Activated CD4-positive, alpha-beta memory T cell treated with anti-CD3 and anti-CD28 coated beads, Interleukin-2, amount 10 ng/mL, durations not matched to agents 7 days and 5 days (primary cell): ENCODE measurements at places on chromosomes 1 and 21. TPM values are rescaled to one million over a fixed set of nuclear protein-coding genes. Genes with fewer than 3 reads are reported as not detected.
A peak's percentile ranks its signal among the peaks of the same experiment; 100 is the strongest.

The DNASE2B gene
- total RNA-seq, result not detected

DNA sequence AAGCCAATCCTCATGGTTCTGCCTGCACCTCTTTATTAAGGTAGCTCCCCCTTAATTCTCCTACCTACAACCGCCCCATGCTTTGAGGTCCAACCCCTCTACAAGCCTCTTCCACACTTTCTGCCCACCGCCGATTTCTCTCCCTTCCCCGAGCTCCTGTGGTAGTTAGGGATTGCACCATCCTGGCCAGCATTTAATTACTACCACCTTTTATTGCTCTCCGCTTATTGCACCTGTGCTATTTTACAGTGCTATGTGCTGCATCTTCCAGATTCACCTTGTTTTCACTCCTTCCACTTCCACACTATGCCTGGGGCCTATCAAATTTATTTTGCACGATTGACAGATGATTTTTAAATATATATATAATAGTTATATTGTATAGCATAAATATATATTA lies 29.3 kb upstream of the DNAJC11 start:
- no peak for DNase-seq

The CCDC27 gene
- not detected for total RNA-seq

- DNase-seq, result no peak
Measured at GRCh38 chr1:227951624-227952373, 4.1 kb upstream of the WNT9A start.

The FCER1G gene
- 1.1 TPM for total RNA-seq

- DNase-seq, result peak; percentile 92
Measured at GRCh38 chr1:161399257-161399998, 31.8 kb upstream of the CFAP126 start.

- DNase-seq, result no peak
Measured at GRCh38 chr1:5949085-5949760, 43.0 kb downstream of the NPHP4 start.

The CSF3R gene
- total RNA-seq, result 0.43 TPM

The RPE65 gene
- not detected for total RNA-seq

The GPR52 gene
- total RNA-seq, result 1.6 TPM

- no peak for DNase-seq
Measured at GRCh38 chr1:113779542-113779941, 20.3 kb upstream of the PHTF1 start.

- no peak for DNase-seq
Measured at GRCh38 chr1:169027607-169028320, 78.7 kb upstream of the ATP1B1 start.

The ZFYVE9 gene
- 0.35 TPM for total RNA-seq

DNA sequence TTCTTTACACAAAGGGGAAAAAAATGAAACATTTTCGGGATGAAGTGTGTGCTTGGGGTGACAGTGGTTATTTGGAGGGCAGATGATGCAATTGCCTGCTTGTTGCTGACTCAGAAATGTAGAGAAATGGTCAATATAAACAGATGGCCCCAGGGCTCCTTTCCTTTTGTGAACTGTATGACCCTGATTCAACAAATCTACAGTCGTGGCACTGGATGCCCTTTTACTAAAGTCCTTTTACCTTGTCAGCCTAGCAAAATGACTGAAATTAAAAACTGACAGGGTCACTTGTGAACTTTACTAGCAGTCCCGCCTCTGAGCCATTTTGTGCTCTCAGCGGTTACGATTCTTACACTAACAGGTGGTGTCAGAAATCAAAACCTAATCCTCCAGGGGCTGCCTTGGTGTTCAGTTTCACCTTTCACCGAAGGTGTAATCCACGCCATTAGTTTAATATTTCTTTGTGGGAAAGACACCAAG lies 49.8 kb downstream of the GREM2 start:
- DNase-seq, result no peak

DNA sequence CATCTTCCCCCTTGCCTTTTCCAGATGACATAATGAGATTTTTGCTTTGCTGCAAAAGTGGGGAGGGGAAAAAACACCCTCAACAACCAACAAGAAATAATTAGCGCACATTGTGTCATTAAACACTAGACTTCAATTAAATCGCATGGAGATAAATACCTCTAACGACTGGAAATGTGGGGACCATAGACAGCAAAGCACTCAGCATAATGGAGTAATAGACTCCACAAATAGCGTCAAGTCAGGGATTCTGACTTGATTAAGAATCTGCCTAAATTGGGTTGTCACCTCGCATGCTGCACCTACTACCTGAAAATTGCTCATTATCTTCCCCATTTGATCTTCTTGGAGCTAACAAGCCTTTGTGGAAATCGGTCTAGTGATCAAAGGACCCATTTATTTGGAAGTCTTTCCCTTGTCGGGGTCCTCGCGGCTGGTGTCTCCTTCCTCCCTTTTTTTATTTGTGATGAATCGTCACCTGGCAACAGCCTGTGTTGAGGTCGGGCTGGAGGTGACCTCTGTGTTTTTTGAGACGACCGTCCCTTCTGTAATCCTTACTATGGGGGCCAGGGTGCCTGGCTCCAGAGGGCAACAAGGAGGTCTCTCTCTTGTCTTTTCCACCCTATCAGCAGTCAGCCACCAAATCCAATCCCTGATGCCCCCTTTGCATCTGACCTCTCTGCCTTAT lies 75.3 kb upstream of the IGSF21 start:
- no peak for DNase-seq

GRCh38 chr1:211697356-211697755 lies 21.9 kb upstream of the NEK2 start:
- DNase-seq, result no peak

GRCh38 chr1:25743164-25744139 lies 56.5 kb upstream of the SELENON start:
- DNase-seq, result no peak

The SLC50A1 gene
- 52.6 TPM for total RNA-seq

The ITLN1 gene
- total RNA-seq, result not detected

GRCh38 chr1:15351310-15351709 lies 58.4 kb upstream of the EFHD2 start:
- DNase-seq, result no peak

GRCh38 chr1:203537806-203538464 lies 44.0 kb downstream of the OPTC start:
- DNase-seq, result no peak

The ODR4 gene
- total RNA-seq, result 10.8 TPM

- DNase-seq, result no peak
Measured at GRCh38 chr1:94143173-94143808, 22.3 kb upstream of the ABCA4 start.

- DNase-seq, result no peak
Measured at GRCh38 chr21:16550917-16551741, 821.3 kb downstream of the USP25 start.

GRCh38 chr1:52332411-52332810 lies 33.6 kb downstream of the CC2D1B start:
- DNase-seq, result no peak

The PRELP gene
- not detected for total RNA-seq

DNA sequence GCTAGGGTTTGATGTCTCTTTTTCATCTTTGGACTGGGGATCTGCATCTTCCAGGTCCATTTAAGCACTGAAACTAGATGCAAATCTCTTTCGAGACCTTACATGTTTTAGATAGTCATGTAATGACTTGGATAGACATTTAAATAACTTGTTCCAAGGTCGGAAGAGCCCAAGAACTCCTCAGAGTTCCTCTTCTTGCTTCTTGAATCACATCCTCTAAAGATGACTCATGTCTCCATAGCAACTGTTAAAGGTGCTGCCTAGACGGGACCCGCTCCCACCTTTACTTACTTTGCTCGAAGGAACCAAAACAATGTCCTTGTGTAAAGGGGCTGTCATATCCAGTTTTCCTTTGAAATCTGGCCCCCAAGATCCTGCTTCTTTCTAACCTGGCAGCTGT lies 130.0 kb downstream of the EDEM3 start:
- DNase-seq, result no peak

DNA sequence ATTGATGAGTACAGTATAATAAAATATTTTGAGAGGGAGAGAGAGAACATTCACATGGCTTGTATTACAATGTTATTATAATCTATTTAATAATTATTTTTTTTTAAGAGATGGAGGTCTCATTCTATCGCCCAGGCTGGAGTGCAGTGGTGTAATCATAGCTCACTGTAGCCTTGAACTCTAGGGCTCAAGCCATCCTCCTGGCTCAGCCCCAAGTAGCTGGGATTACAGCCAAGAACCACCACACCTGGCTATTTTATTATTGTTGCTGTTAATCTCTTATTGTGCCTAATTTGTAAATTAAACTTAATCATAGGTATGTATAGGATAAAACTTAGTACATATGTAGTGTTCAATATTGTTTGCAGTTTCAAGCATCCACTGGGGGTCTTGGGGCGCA lies 57.8 kb downstream of the HS2ST1 start:
- DNase-seq, result no peak

DNA sequence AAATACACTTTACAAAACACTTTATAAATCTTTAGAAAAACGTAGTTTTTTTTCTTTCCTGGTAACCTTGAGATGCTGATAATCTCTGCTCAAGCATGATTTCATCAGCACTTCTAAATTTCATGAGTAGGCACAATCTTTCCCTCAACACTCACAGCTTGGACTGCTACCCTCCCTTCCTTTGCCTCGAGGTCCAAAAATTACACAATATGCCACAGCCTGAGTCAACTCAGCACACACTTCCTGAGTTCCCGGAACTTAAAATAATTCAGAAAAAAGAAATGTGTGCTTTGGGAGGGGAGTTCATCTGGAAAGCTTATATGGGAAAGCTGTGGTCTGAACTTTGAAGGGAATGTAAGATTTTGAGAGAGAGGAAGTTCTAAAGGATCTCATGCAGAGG lies 5.9 kb downstream of the CLCA2 start:
- peak; percentile 33 for DNase-seq

GRCh38 chr21:25515484-25516405 lies 91.5 kb downstream of the MRPL39 start:
- DNase-seq, result no peak

- DNase-seq, result no peak
Measured at GRCh38 chr1:181905944-181906597, 155.4 kb downstream of the ZNF648 start.

DNA sequence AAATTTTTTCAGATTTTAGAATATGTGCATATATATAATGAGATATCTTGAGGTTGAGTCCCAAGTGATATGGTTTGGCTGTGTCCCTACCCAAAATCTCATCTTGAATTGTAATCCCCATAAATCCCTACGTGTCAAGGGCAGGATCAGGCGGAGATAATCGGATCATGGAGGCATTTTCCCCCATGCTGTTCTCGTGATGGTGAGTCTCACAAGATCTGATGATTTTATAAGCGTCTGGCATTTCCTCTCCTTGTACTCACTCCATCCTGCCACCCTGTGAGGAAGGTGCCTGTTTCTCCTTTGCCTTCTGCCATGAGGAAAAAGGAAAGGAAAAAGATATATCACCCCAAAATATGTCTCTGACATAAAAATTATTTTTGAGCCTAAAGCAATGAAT lies 64.6 kb downstream of the TOR3A start:
- no peak for DNase-seq

DNA sequence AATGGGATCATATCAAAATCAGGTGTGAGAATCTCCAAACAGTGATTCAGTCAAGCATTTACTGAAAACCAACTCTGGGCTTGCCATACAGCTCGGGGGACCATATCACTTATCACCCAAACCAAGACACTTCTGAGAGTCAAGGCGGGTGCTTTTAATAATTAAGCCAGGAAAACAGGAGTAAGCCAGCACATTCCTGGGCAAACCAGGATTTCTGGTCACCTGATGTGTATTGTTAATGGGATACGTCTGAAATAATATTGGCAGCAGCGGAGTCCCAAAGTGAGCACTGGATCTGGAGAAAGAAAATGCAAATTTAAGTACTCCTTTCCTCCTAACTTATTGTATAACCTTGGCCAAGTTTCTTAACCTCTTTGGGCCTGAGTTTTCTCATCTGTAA lies 17.6 kb downstream of the OSCP1 start:
- no peak for DNase-seq

DNA sequence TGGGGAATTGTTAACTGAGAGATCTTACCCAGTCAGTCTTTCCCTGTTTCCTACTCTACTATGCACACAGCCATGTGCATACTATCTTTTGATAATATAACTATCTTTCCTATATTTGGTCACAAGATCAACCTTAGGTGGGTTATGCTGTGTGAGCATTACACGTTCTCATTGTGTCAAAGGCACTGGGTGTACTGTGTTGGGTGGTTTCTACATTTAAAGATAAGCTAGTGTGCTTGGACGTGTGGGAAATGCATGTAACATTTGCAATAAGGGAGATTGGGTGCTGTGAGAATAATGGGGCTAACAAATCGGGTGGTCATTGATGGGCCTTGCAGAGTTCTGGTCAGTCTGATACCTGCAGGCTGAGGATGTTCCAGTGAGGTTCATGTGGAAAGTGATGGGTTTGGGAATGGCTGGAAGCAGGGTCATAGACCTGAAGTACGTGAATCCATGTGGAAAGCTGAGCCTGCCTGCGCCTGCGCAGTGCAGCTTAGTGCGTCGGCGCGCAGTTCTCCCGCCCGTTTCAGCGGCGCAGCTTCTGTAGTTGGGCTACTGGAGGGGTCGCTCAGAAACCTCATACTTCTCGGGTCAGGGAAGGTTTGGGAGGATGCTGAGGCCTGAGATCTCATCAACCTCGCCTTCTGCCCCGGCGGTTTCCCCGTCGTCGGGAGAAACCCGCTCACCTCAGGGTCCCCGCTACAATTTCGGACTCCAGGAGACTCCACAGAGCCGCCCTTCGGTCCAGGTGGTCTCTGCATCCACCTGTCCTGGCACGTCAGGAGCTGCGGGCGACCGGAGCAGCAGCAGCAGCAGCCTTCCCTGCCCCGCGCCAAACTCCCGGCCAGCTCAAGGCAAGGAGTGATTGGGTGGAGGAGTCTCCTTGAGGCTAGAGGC lies at the start of gene MSH4:
Gene MSH4, plus strand, starts transcription at position 507 of the 897 bp plus-strand sequence. Its CDS starts 104 bp downstream, at position 611.
- DNase-seq, result no peak

GRCh38 chr1:232990176-232991128 lies 40.0 kb downstream of the NTPCR start:
- DNase-seq, result no peak

DNA sequence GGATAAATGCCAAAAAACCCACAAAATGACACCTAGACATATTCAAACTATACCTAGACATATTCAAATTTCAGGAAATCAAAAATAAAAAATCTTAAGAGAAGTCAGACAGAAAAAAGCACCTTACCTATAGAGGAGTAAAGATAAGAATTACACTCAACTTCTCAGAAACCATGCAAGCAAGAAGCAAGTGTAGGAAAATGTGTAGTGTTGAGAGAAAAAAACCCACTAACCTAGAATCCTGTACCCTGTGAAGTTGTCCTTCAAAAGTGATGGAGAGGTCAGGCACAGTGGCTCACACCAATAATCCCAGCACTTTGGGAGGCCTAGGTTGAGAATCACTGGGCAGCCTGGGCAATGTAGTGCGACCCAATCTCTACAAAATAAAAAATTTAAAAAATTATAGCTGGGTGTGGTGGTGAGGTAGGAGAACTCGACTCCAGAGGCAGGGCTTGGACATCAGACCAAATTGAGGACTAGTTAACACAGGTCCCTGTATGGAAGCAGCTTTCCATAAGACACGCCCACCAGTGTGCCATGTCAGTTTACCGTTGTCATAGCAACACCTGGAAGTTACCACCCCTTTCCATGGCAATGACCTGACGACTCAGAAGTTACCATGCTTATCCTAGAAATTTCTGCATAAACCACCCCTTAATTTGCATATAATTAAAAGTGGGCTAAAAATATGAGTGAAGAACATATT lies 20.7 kb downstream of the PDIK1L start:
- DNase-seq, result no peak
